T-helper 2 cell (primary cell): ENCODE measurements at places on chromosomes 13 and 19.
A peak's percentile ranks its signal among the peaks of the same experiment; 100 is the strongest.

- peak; percentile 72 for DNase-seq
These were observed 4.9 kb upstream of the ZFP36 start for GRCh38 chr19:39401549-39402345.

DNA sequence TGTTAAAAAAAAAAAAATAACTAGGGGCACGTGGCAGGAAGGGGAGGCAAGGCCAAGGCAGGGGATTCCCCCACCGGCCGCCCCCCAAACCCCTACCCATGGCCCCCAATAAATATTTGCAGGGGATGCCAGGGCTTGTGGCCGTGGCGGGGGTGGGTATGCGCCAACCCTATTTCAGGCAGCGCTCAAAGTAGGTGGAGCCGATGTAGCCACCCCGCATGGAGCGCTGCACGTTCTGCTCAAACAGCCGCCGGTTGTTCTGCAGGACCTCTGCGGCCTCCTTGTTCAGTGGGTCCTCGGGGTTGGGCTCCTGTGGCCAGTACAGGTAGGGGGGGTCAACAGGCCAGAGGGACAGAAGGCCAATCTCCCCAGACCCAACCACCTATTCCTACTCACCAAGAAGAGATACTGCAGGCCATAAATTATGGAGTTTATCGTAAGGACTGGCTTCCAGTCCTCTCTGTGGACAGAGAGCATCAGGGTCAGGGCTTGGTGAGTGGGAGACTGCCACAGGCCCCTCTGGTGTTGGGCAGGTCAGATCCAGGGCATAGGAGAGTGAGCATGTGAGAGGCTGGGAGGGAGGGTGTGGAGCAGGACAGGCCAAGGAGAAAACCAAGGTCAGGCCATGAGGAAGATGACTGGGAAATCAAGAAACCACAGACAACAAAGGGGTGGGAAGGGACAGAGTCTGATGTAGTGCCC lies 1.2 kb upstream of the CHMP2A start:
- no peak for DNase-seq

DNA sequence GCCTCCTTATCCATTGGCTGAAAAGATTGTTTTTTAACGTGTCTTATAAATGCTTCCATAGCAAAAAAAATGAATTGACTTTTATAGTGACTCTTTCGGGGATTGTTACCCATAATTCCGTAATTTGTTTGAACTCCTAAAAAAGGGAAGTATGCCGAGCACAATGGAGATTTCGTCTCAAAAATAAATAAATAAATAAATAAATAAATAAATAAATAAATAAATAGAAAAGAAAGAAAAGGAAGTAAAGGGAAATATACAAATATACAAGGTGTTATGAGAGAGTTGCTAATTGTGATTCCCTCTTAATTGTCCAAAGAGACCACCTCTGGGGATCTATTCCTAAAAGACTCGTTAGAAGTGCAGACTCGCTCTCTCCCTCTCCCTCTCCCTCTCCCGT lies 16.9 kb downstream of the OR2Z1 start:
- no peak for DNase-seq

DNA sequence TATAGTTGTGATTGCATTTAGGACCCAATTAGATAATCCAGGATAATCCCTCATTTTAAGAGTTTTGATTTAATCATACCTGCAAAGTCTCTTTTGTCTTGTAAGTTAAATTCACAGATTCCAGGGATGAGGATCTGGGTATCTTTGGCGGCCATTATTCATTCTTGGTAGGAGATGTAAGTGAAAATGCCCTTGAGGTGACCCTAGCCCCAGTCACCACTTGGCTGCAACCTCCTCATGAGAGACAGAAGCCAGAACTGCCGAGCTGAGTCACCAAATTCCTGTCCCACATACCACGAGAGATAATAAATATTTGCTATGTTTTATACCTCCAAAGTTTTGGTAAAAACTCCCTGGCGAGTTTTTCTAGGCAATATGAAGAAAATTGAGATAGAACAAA lies 389.4 kb downstream of the RFC3 start:
- no peak for DNase-seq

GRCh38 chr19:30068528-30069395 lies 126.7 kb downstream of the URI1 start:
- DNase-seq = no peak

- DNase-seq = no peak
These were observed 711.8 kb downstream of the UQCRFS1 start for GRCh38 chr19:28500982-28501630.

- no peak for DNase-seq
These were observed 5.6 kb downstream of the SIGLEC7 start for GRCh38 chr19:51147663-51148062.

- no peak for DNase-seq
These were observed 23.4 kb downstream of the FBN3 start for GRCh38 chr19:8126008-8126407.

DNA sequence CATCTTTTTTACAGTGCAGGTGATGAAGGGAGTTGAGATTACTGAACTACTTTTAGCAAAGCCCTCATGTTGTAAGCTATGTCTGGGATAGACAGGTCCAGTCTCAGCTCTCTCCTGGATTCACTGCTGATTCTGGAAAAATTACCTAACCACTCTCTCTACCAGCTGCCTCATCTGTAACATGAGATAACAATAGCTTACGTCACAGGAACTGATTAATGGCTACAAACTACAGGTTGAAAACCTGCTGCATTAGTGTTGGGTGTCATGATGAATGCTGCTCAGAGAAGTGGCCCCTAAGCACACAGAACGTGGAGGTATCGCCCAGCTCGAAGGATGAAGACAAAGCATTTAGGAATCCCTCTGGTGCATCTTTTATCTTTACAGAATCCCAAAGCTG lies 277.8 kb downstream of the ABCC4 start:
- no peak for DNase-seq

DNA sequence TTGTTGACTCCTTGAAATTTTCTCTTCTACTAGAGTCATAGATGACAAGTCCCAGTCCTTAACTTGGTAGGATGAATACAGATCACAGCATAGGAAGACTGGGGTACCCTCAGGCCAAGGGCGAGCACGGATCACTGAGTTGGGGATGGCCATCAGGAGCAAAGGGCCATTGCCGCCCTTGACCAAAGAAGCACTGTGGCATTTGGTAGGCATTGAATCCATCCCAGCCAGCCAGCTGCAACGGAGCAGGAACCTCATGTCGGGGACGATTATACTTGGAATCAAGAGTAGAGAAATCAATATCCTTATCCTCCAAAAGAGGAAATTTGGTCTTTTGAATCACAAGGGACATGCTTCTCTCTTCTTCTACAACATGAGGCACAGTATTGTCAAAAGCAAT lies 50.1 kb upstream of the ZNF573 start:
- no peak for DNase-seq

DNA sequence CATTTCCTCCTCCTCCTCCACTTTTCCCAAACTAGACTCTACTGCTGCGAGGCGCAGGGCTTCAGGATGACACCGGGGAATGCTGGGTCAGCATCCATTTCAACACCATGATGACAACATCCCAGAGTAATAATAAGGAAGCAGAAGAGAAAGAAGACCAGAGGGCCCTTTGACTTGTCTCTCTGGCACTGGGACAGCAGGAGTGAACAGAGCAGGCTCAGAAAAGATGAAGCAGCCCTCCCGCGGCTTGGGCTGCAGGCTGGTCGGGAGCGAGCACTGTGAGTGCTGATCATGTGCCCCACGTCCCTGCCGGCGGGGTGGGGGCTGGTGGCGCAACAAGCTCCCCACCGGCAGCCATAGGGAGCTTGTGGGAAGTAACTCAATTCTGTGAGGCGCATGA lies 30.5 kb downstream of the RANBP3 start:
- no peak for DNase-seq

- DNase-seq = no peak
These were observed 3.0 kb upstream of the KCTD12 start for GRCh38 chr13:76889254-76889653.
